ENCODE measurements at places on chromosomes 12 and 14.
A peak's percentile ranks its signal among the peaks of the same experiment; 100 is the strongest.

DNA sequence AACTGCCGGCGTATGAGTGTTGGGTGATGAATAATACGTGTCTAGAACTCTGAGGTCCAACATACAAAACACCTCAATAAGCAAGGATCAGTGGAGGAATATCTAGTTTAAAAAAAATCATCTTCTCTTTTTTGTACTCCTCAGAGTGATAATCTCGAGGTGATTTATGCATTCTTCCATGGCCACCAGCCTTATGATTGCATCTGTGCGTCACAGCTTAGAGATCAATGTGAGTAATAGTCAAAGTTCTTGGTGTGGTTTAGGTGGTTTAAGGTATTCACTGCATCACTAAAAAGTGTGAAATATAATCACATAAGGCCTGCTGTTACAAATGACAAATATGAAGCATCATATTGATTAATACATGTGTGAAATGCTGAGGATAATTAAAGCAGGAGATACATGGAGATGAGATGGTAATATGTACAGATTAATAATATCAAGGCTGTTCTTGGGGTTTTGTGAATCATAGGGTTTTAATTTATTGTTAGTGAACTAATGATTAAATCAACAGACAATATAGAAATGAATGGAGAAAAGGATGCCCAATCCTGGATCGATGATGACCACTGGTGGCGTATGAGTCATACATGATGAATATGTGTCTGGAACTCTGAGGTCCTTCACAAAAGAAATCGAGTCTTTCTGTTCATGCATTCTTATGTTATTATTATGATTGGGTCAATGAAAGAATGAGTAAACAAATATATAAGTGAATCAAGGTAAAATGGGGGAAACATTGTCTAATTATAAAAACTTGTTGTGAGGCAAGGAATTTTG is 68.8 kb upstream of the RTL1 start:
- DNase-seq: no peak

GRCh38 chr14:29518335-29518734 is 409.3 kb downstream of the PRKD1 start:
- no peak for DNase-seq

DNA sequence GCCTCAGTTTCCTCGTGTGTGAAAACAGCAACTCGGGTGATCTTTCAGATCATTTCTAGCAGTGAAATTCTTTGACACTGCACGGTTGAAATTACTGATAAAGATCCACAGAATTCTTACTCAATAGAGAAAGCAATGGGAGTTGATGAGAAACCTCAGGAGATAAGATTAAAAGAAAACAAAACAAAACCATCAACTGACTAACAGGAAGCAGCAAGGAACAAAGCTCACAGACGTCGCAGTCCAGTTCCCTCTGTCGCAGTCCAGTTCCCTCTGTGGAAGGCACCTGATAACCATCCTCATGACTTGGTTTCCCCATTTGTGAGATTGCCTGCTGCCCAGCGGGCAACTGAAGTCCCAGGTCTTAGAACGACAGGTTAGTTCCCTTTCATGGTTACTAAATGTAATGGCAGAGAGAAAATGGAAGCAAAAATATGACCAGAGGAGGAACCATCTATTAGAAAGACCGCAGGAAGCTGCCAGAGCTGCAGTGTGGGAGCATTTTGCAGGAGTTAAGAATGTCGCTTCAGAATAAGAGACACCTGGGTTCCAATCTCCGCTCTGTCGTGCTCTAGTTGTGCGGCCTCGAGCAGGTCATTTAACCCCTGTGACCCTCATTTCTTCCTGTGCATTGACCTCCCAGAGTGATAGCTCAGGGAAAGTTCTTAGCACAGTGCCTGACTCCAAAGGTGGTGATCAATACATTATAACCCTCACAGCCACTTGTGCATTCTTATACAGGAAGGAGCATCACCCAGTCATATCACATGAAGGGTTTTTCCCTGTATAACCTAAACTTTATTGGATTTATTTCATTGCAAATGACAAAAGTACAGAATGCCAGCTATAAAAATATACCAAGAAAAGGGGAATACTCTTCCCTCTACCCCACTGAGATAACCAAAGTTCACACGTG is 5.1 kb upstream of the MED13L start:
- no peak for DNase-seq

DNA sequence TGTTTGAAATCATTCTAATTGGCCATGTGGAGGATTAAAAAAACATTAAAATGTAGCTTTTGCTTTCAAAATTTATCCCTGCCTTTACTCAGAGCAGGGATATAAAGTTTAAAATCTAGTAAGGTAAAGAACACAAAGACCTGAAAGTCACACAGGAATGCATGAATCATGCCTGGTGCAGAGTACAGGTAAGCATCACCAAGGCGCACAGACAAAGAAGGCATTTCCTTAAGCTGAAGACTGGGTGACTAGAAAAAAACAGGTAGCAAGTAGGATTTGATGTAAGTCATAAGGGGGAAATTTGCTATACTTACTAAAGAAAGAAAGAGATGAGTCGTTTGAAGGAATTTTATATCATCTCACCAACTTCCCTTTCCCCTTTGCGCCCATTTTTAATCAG is 405.6 kb downstream of the GXYLT1 start:
- DNase-seq: peak; percentile 3

DNA sequence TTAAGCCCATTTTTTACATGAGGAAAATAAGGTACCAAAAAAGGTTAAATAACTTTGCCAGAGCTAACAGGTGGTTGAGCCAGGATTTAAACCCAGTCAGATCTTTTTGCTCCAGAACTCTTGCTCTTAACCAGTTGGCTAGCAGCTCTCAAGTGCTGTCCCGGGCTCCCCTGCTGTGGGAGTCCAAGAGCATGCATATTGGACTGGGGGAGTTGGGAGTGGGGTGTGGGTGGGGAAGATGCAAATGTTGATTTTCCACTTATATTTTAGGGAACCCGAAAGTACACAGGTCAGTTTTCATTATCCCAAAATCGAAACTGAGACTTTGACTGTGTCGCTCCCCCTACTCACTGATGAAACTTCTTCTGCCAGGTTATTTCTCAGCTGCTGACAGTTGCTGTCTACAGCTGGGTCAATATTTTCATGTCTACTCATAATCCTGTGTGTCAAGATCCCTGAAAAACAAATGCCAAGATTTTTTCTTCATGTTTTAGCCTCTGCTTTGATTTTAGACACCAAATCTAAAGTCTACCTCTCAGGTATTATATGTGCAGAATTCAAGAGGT is 172.3 kb upstream of the TMPO start:
- DNase-seq: no peak
